Tongue (tissue), 3 donors: ENCODE measurements at places on chromosomes 11 and 22.

- DNase-seq: peak; percentile 86
These were observed 38.1 kb downstream of the AHNAK start for GRCh38 chr11:62508336-62509058.

DNA sequence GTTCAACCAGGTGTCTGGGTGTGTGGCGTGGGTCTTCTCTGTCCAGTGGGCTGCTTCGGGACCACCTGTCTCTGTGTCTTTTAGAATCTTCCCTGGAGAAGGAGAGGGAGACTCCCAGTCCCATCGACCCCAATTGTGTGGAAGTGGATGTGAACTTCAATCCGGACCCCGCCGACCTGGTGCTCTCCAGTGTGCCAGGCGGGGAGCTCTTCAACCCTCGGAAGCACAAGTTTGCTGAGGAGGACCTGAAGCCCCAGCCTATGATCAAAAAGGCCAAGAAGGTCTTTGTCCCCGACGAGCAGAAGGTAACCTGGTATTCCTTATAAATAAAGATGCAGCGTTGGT lies 12.2 kb downstream of the TEF start:
- no peak for DNase-seq

DNA sequence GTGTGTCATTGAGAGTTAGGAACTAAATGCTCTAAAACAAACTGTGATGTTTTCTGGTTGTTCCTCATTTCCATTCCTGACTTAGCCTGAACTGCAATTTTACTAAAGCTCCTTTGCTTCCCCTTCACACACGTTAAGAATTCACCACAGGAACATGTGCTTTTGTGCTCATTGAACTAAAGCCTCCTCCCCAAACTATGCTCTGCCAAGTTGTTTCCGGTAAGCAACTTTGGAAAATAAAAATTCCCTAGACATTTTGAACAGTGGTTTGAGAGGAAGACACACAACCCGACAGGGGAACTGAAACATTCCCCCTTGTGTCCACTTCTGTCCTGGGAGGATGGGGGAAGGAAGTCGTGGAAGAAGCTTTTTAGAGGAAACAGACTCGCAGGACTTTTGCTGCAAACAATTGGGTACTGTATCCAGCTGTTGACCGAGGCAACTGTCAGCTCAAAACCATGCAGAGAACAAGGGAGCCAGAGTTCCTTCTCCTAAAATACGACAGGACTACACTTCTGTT lies 66.9 kb downstream of the GAB2 start:
- peak; percentile 85 for DNase-seq

- DNase-seq: no peak
These were observed 25.2 kb downstream of the GVQW3 start for GRCh38 chr11:76406359-76406758.

GRCh38 chr11:94597896-94598295 lies 30.7 kb downstream of the PIWIL4 start:
- no peak for DNase-seq

DNA sequence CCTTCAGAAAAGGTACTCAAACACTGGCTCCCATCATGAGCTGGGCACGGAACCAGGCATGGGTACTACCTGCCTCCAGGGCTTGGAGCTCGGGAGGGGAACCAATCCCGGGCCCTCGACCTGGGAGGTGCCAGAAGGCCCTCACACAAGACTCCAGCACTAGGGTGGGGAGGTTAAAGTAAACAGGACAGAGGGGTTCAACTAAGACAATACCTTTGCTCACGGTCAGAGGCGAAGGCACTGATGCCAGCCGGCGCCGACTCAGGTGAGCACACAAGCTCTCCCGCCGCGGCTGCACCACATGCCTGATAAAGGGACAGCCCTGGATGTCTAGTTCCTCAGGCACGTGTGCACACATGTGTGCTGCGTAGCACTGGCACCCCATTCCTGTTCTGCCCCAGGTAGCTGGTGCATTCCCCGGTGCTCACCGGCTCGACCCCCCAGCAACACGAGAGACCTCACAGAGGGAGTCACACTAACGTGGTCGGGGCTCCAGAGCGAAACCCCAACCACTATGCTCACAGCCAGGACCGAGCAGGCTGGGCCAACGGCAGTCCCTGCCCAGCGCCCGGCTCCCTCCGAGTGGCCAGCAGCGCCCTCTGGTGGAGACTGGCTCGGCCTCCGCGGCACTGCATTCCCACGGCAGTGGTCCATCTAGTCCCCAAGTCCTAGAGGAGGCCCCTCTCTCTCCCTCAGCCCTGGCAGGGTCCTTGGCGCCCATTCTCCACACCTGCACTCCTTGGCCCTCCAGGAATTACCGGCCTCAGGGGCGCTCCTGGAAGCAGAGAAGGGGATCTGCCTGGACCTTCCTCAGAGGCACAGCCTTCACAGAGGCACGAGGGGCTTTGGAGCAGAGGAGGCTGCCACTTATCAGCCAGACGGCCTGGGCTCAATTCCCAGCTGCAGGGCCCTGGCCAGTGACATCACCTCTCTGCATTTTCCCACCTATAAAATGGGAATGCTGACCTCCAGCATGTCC lies 28.8 kb upstream of the MOB2 start:
- DNase-seq: peak; percentile 83

DNA sequence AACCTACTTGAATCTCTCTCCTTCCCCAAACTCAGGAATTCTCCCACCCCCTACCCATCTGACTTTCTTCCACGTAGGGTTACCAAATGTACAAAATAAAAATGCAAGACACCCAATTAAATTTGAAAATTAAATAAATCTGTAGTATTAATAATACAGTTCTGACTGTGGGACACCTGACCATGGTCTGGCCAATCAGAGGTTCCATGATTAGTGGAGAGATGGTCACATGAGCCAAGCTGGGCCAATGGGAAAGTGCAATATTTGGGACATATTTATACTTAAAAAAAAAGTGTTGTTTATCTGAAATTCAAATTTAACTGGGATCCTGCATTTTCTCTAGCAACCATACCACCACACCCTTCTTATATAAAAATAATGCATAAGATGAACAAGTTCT lies 29.8 kb upstream of the ASPHD2 start:
- DNase-seq: no peak

- DNase-seq: peak; percentile 3
These were observed 563.4 kb upstream of the CCDC179 start for GRCh38 chr11:23423656-23424055.

- DNase-seq: peak; percentile 20
These were observed 1.4 kb downstream of the GAL3ST1 start for GRCh38 chr22:30572840-30573593.

DNA sequence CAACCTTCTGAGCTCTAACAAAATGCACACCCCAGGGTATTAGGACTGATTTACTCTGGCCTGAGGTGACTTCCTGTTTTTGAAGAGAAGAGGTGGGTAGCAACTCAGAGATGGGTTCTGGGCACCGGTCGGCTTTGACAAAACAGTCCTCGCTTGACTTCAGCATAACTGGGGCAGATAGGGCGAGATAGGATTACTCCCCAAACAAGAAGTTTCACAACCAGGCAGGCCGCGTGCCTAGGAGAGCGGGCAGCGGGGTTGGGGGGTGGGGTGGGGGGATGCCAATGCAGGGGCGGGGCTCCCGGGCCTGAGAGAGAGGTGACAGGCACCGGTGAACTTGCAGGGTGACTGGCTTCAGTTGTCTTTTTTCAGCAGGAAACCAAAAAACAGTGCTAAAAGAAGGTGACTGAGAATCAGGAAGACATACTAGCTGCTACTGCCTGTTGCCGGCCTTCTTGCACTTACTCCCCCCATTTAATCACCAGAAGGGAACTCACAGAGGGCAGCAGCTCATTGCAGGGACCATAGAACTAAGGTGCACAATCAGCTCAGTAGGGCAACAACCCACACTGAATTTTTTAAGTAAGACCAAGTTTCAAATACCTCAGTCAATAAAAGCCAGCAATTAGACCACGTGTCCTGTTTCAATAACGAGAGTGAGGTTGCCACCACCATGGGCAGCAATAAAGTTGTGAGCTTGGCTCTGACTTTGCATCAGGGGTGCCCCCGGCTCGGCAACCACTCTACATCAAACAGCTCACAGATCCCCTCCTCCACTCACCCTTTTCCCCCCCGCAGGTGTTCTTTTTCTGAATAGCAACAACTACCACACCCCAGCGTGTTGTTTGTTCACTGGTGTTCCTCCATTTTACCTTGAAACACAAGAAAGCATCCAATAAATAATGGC lies 37.2 kb upstream of the ETS1 start:
- DNase-seq: no peak

DNA sequence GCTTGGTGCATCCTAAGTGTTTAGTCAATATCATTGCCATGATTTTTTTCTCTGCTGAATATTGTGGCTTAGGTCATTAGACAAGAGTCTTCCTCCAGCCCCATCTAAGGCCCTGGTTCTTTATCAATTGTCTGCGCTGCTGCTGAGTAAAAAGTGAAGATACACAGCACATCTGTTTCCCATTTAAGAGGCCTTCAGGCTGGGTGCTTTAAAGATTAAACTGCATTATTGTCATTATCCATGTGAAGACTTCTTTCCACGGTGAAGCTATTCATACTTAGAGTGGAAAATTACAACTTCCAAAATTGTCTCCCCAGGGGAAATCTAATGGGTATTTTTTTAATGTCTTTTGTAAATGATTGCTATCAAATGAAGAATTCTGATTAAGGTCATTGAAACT lies 719.8 kb upstream of the LRRC4C start:
- no peak for DNase-seq

DNA sequence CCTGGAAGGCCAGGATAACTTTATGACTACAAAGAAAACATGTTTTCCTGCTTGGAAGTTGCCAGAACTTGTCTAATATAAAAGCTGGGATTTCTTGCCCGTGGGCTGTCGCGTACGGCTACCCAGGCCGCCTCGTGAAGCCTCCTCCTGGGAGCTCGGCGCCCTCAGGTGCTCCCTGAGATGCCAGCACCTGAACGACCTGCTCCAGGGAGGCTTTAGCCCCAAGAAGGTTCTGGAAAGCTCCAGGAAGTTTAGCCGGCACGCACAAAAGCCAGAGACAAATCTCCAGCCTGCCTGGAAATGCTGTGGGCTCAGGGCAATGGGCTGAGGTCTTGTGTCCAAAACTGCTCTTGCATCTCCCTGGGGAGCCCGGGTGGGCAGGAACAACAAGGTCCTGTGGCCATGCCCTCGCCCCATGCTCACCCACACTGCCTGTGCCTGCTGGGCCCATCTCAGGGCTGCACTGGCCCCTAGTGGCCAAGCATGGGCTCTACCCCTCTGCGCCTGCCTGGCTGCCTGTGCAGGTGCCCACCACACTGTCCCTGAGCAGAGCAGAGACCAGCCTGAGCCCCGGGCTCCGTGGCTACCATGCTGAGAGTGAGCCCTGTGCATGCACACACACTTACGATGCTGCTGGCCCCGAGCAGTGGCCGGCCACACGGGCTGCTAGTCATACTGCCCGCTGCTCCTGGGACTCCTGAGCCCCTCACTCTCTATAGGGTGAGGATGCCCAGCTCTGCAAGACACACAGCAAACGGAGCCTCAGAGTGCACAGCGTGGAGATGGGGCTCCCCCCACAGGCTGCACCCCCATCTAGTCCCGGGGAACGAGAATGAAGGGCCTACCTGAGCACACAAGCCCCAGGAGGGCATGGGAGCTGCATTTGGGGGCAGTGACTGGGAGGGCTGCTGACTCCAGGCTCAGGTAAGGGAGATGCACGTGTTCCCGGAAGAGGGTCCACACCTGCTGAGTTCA lies 4.9 kb upstream of the CELSR1 start:
- DNase-seq: peak; percentile 80

DNA sequence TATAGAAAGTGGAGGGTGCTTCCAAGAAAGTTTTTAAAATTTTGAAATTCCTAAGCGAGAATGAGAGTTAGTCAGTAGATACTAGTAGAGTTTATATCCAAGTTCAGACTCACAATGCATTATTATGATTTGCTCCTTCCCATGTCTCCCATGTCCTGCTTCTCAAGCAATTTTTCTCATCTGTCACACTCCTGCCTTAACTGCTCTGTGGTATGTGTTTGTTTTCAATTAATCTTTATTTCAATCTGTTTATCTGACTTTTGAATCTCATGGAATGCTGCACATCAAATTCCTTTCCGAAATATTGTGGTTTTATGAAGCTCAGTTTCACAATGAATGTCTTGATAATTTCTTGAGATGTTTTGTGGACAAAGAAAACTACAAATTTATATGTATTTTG lies 18.1 kb downstream of the THY1 start:
- no peak for DNase-seq
